Spleen (tissue), 13 donors: ENCODE measurements at places on chromosomes 13 and 19.

GRCh38 chr13:49936968-49937273, 781 bp upstream of the SPRYD7 start:
- no peak for DNase-seq

GRCh38 chr19:15432018-15432494, 13.3 kb upstream of the AKAP8L start:
- peak; percentile 84 for DNase-seq

GRCh38 chr13:26785838-26786630, 25.4 kb upstream of the GPR12 start:
- peak; percentile 91 for DNase-seq

GRCh38 chr19:10773969-10774368, 56.1 kb downstream of the DNM2 start:
- no peak for DNase-seq

GRCh38 chr19:5635427-5635826, 12.5 kb downstream of the SAFB start:
- DNase-seq = peak; percentile 10

GRCh38 chr19:41265395-41266153, 1.4 kb downstream of the HNRNPUL1 start:
- DNase-seq = no peak

GRCh38 chr13:32456591-32456990, 28.7 kb upstream of the N4BP2L1 start:
- no peak for DNase-seq

DNA sequence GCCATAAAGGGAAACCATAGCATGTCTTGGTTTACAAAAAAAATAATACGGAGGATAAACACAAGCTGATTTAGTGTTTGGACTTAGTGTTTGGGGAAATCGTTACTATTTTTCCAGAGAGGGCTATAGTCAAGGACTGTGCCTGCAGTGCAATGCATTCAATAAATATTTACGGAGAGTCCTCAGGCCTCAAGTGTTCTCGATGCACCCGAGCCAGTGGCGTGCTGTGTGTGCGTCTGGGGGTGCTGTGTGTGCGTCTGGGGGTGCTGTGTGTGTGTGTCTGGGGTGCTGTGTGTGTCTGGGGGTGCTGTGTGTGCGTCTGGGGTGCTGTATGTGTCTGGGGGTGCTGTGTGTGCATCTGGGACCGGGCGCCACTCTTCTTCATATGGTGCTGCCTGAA, 71.7 kb upstream of the GTF3A start:
- no peak for DNase-seq

GRCh38 chr19:30932854-30933253, 416.4 kb downstream of the TSHZ3 start:
- no peak for DNase-seq

DNA sequence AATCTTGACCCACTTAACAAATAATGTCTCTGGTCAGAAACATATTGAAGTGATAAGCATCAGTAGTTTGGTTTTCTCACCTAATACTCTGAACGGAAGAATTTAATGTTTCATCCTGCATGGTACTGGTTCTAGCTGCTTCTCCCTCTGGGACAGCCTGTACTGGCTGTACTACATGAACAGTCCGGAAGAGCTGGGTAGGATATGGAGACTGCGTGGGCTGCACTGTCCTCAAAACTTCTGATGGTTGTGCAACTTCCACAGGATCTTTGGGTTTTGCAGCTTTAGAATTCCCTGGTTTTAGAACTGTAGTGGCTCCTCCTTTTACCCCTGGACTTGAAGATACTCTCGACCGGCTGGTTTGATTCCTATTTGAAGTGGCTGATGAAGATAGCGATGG, 78.3 kb downstream of the ELF1 start:
- no peak for DNase-seq

GRCh38 chr13:73902847-73903246, 231.4 kb downstream of the KLF12 start:
- no peak for DNase-seq

DNA sequence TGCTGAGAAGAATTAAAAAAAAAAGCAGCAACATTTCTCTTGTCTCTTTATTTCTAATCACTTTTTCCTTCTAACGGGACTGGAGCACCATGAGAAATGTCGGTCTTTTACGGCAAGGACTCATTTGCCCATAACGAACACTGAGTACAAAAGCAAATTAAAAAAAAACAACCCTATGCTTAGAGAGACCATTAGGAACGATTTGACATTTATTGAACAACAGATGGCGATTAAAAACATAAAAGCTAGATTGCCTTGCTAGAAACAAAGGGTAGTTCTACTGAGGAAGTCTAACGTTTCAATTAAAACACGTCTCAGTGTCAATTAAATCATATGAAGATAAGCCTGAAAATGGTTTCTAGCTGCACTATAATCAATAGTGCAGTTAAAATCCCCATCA, 51.1 kb downstream of the OLFM4 start:
- DNase-seq = no peak

- no peak for DNase-seq
Measured at GRCh38 chr19:31804668-31805067, 455.4 kb upstream of the TSHZ3 start.

- DNase-seq = no peak
Measured at GRCh38 chr19:39531834-39532232, 819 bp downstream of the EID2B start.

- no peak for DNase-seq
Measured at GRCh38 chr19:8074501-8074900, 21.9 kb downstream of the CCL25 start.

GRCh38 chr13:25432691-25433090, 60.9 kb downstream of the ATP8A2 start:
- no peak for DNase-seq

DNA sequence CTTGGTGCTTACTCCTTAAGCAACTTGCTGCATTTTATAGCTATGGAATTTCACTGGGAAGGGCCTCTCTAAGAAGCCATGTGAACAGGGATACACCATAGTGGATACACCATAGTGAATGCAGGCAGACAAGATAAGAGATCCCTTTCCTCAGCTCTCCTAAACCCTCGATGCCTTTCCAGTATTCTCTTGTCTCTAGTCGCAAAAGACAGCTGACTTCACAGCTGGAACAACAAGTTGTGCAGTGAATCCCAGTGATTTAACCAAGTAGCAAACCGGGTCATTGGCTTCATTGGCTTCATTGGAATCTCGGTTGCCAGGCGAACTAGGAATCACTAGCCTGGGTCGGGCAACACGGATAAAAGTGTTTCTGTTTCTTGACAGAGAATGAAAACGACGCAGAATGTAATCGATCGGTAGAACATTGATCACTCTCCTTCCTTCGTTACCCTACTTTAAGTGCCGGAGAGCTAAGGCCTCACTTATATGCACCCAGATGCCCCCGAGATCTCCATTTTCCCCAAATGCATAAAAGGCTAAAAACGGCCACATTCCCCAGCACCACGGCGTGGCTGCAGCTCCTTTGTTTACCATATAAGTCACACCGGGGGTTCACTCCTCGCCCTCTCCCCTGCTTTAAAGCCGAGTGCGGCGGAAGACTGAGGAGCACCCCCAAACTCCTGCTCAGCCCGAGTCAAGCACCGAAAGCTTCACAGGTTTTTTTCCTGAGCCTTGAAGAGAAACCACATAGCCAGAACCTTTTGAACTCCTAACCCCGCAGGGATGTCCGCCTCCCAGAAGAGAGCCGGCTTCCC, 674 bp downstream of the TRPC4 start:
- no peak for DNase-seq

DNA sequence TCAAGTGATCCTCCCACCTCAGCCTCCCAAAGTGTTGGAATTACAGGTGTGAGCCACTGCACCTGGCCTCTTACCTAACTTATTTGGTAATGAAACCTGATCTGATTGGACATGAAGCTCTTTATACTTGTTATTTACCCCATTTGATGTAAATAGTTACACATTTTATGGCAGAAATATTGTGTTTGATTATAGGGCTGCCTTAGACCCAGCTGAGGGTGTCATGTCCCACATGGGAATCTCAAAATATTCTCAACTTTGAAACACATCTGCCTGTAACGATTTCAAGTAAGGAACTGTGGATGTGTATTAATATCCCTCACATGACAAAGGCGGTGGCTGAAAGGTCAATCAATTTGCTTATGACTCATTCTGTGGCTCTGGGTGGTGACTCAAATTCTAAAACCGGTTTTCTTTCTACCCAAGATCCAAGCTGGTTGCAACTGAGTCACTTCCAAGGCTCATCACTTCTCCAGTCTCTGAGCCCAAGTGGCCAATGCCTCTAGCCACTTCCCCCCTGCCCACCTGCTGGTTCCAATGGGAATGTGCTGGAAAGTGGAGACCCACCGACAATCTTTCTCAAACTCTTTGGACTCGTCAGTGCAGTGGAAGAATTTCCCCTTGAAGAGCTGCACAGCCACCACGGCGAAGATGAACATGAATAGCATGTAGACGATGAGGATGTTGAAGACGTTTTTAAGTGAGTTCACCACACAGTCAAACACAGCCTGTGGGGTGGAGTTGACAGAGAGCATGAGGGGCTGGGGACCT, 110.9 kb downstream of the IER2 start:
- DNase-seq = no peak

GRCh38 chr13:107830804-107831203, 384.5 kb downstream of the LIG4 start:
- DNase-seq = no peak

DNA sequence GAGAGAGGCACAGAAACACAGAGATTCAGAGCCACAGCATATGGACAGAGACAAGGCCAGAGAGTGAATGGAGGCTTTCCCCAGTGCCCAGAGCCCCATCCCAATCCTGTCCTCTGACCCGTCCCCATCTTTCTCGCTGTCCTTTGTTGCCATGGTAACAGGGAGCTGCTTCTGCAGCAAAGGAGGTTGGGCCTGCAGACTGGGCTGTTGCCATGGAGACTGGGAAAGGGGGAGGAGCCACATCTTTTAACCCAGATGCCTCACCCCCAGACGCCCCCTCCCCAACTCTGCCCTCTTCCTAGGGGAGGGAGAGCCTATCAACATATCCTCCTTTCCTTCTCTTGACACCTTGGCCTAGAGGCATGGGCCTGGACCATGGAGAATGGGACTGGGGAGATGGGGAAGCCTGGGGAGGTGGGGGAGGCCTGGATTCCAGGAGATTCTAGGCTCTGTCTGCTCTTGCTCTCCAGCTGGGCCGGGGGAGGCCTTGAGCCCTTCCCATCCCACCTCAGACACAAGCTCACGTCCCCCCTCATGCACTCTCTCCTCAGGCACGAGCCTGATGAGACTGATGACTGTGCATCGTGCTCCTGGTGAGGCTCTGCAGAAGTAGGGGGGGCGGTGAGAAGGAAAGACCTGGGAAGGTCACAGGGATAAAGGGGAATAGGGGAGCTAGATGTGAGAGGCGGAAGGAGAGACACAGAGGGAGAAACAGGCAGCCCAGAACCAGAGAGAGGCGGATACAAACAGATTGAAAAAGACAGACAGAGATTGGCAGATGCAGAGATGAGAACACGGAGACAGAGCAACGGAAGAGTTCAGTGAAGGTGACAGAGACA, 2.1 kb upstream of the ATP1A3 start:
- no peak for DNase-seq

DNA sequence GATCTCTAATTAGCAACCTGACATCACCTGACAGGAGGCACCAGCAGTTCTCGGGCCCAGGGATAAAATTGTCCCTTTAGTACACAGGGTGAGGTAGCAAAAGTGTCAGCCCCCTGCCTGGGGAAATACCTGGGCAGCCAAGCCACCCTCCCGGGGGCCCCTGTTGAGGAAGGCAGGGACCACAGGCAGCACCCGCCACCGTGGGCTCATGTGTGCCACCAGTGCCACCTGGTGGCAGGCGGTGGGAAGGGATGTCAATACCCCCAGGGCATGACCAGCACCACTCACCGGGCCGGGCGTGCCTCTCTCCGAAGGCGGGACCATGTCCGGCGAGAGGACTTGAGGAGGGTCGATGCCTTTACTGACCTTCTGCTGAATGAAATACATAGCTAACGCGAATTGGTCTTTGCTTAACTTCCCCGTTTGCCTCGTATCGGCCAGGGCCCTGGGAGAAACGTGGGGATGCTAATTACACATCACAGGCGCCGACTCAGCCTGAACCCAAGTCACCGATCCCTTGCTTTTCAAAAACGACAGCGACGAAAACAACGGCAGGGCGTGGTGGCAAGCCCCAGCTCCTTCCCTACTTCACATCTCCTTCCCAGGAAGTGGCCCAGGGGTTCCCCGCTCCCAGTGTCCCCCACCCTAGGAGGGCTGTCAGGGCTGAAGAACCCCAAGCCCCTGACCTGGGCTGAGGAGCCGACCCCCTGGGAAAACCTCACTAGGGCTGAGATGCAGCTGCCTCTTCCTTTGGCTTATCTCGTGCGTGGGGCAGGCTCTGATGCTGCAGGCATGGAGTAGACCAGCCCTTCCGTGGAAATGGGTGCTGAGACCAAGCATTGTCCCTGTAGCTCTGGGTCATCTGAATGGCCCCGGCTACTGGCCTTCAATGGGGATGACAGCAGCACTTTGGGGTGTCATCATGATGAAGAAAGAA, 53.8 kb downstream of the EPS15L1 start:
- DNase-seq = peak; percentile 94

DNA sequence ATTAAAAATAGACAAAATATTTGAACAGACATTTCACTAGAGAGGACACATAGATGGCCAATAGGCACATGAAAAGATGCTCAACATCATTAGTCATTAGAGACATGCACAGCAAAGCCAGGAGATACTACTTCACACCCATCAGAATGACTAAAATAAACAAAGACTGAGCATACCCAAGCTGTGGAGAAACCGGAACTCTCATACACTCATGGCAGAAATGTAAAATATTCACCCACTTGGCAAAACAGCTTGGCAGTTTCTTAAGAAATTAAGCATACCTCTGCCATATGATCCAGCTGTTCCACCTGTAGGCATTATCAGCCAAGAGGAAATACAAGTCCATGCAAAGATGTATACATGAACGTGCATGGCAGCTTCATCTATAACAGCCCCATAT, 213.4 kb downstream of the TSHZ3 start:
- no peak for DNase-seq

DNA sequence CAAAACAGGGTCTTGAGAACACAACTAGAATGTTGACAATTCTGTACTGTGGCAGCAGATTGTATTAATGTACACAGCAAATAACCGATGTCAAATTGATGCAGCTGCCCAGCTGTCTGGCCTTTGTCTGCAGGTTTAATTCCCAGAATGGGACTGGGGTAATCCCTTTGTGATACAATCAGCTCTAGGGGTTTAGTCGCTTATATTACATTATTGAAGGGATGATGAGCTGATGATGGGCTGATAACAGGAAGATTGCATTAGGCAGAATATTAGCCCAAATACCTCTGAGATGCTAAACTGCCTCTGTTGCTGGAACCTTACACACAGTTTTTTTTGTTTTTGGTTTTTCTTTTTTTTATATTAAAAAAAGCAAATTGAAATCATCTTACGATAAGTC, 265.0 kb downstream of the RBM26 start:
- DNase-seq = no peak

DNA sequence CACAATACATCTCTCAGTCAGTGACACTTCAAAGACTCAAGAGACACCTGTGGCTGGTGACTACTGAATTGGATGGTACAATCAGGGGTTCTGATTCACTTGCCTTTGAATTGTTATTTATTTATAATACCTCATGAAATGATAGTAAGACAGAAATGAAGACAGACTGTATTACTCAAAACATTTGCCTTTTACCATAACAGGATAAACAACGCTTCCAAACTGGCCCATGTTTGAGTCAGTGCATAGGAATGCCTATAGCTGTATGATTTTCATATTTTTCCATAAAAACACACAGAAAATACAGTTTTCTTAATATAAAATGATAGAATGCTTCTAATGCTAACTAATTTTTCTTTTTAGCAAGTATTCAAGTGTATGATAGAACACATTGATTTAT, 59.5 kb upstream of the FGF14 start:
- no peak for DNase-seq

- DNase-seq = no peak
Measured at GRCh38 chr13:83498481-83499190, 383.6 kb downstream of the SLITRK1 start.
